ENCODE measurements at places on chromosomes 12 and 14.

DNA sequence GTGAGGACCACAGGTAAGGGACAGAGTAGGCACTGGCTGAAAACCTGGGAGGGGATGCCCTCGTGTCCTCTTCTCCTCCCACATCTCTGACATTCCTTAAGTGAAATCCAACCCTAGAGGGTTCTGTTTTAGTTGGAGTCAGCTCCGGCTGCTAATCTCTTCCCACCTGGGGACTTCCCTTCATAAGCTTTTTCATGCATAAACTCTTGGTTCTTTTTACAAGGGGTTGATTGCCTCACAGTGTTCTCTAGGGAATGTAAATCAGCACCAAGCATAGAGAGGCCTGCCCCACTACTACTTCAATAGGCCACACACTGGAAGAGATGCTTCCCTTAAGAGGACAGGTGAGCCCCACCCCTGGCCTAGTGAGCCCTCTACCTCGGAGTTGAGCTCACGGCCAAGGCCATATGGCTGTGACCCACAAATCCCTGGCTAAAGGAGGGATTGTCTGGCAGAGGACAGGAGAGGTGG lies 3.2 kb upstream of the SYNDIG1L start:
- peak; percentile 55 for DNase-seq

GRCh38 chr12:51225771-51226170 lies 7.9 kb upstream of the POU6F1 start:
- DNase-seq = no peak

GRCh38 chr12:18700271-18700670 lies 37.5 kb downstream of the PLCZ1 start:
- DNase-seq = no peak

GRCh38 chr12:96099986-96100385 lies 64.6 kb upstream of the LTA4H start:
- DNase-seq = no peak

DNA sequence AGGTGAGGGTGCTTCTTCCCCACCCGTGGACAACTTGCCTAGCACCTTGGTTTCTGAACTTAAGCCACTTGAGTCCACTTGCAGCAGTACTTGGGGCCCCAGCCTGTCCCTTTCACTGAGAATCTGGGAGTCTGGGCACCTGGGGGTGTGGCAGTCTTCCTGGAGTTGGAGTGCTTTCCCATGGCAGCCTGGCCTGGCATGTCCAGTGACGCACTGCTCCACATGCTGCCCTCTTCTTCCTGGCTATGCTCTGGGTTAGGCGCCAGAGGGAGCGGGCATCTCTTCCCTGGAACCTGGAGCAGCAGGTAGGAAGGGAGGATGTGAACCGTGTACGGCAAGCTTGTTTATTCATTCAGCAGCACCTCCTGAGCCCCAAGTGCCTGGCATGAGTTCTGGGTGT lies 76.4 kb downstream of the PAPOLA start:
- no peak for DNase-seq

Measured in ELF-1 (cell line).